ENCODE measurements at places on chromosomes 7 and 10.

- no peak for DNase-seq
Measured at GRCh38 chr7:113636727-113637421, 281.9 kb downstream of the PPP1R3A start.

GRCh38 chr10:90575125-90575524 is 282.7 kb downstream of the HTR7 start:
- no peak for DNase-seq

GRCh38 chr10:26438534-26439341 is 597 bp downstream of the APBB1IP start:
- no peak for DNase-seq

GRCh38 chr10:110686949-110687348 is 42.8 kb downstream of the RBM20 start:
- DNase-seq = no peak

DNA sequence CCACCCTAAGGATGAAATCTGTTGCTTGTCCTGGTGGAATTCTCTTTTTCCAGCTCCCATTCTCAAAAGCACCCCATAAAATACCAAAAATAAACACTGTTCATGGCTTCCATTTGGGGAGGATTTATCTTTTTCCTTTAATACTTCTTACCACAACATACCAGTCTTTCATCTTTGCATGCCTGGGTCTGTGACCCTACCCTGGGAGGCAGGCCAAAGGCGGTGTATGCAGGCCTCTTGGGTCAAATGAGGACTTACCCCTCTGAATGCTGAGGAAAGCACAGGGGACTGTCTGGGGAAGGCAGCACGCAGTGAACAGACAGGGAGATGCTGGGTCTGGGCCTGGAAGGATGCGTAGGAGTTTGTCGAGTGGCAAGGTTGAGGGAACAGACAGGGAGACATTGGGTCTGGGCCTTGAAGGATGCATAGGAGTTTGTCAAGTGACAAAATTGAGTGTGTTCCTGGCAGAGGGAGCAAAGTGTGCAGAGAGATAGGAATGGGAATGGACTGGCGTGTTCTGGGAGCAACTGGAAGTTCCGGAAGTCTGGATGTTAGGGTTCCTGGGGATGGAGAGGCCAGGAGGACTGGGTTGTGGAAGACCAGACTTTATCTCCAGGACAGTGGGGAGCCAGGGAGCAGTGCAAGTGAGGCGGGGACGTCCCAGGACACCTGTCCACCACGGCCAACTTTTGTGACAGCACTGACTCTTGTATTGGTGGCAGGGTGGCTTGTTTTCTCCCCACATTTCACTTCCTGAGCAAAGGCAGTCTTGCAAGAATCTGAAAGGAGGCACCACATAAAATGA is 40.8 kb downstream of the MYL10 start:
- peak; percentile 56 for DNase-seq

DNA sequence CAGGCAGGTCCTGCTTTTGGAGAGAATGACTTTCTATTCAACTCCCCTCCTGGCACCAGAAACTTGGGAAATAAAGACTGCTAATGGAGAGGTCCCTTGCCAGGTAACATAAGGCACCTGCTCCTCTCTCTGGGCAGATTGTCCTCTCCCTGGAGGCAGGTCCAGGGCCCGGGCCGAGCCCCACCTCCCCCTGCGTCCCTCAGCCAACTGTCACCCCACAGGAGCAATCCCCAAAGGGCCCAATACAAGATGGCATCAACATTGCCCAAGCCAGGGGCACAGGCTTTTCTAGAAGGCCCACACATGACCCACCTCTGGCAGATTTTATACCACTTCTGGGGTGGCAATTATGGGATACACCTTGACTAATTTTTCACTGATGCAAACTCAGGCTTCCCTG is 145.2 kb downstream of the HERPUD2 start:
- no peak for DNase-seq

DNA sequence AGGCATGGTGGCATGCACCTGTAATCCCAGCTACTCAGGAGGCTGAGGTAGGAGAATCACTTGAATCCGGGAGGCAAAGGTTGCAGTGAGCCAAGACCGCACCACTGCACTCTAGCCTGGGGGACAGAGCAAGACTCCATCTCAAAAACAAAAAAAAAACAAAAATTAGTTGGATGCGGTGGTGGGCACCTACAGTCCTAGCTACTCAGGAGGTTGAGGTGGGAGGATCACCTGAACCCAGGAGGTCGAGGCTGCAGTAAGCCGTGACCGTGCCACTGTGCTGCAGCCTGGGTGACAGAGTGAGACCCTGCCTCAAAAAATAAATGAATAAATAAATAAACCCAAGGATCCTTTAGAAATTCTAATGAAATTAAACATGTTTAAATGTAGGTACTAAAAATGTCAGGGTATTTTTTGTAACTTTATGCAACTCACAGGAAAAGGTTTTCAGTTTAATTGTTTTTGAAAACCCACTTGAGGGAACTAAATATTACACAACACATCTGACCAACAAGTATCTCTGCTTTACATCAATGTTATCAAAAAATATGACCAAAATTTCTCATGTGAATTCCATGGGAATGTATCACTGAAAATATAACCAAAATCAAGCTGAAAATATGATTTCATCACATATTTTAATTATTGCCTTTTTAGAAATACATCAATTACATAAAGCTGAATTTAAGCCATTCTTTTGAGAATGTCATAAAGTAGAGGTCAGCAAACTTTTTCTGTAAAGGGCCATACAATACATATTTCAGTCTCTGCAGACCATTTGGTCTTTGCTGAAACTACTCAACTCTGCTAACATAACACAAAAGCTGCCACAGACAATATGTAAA is 23.9 kb downstream of the UPF2 start:
- no peak for DNase-seq

DNA sequence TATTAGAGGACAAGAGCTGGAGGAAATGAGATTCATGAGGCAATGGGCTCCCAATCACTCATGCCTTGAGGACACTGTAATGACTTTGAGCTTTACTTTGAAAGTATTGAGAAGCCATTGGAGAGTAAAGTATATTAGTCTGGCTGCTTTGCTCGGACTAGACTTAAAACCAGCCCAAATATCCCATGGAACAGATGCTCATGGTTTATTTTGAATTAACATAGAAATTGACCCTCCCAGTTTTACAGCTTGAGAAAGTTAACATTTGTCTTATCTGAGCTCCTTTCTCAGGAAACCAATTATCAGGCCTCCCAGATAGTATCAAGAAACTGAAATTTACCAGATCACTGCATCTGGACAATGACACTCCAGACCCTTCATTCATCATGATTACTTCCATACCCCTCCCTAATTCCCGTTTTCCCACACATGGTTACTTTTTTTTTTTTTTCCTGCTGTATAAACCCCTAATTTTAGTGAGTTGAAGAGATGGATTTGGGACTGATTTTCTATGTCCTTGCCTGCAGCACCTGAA is 270.8 kb upstream of the SMIM30 start:
- no peak for DNase-seq

- DNase-seq = no peak
Measured at GRCh38 chr7:140062118-140062527, 628 bp downstream of the PARP12 start.

DNA sequence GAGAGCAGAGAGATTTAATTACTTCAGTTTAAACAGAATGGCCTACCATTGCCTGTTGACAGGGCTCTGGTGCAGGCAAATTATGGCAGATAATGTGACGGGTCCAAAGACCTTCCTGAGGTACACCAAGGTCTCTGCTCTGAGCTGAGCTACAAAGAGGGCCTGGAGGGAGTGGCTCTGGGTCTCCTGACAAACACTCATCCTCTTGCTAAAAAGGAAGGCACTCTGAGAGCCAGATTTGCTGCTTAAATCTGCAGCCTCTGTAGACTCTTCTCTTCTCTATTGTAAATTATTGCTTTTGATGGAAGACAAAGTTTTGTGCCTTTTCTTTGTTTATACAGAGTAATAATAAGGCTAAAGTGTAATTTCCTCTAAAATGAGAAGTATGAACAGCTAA is 529.5 kb upstream of the FZD8 start:
- DNase-seq = no peak

DNA sequence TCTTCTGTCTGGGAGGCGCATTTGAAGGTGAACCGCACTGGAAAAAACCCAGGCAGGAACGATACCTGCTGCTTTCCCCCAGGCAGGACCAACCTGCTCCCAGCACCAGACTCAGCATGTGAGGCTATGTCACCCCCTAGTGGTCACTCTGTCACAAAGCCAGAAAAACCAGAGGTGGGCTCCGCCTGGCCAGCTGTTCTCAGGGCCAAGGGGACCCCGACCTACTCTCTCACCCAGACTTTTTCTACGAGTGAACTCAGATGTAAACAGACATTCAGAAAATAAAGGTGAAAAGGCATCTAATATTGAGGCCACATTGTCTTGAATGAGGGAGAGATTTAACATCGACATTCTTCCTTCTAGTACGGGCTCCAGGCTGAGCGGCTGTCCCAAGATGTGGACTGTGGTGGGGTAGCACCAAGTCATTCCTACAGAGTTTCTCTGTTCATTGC is 117.3 kb downstream of the PRKAG2 start:
- DNase-seq = no peak

- DNase-seq = peak; percentile 12
Measured at GRCh38 chr10:12540341-12540781, 191.0 kb downstream of the CAMK1D start.

DNA sequence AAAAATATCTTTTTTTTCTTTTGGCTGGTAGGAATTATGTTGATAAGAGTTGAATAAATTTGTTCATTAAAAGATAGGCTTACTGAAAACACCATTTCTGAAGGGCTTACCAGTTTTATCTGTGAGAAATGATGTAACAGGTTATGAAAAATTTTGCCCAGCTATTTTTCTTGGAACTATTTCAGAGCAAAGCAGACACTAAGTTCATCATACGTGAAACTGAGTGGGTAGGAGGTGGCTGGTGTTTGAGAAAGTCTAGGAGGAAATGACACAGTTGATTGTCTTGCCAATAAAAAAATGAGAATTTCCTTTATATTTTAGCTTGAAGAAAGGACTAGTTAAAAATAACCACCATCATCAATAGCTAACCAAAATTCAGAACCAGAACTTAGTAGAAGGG is 6.2 kb upstream of the MRC1 start:
- DNase-seq = no peak

DNA sequence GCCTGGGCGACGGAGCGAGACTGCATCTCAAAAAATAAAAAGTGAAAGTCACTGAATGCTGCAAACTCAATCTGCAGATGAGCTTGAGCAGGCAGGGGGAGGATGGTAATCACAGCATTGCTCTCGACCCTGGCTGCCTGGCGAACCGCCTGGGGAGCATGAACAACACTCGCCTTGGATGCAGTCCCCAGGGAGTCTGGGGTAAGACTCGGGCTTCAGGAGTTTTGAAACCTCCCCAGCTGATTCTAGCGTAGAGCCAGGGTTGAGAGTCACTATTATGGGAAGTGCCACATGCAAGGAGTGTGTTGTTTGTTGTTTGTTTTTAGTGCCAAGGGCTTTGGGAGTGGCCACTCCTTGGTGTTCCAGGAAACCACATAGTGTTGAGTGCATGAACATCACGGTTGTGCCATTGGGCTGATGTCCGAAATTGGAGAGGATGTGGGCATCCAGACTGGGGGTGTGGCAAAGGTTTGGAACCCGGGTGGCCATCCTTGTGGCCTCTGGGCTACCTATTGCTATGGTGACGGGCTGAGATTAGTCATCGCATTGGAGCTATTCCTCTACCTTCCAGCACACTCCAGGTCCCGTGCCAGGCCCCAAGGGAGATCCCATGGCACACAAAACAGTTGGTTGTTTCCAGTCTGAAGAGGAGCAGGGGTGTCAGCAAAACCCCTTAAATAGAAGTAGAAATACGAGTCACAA is 92.6 kb downstream of the RGS10 start:
- no peak for DNase-seq

GRCh38 chr10:84945791-84946190 is 617.4 kb downstream of the CCSER2 start:
- DNase-seq = no peak

Measured in BJ (cell line).